ENCODE measurements at places on chromosomes 7 and 10.

- DNase-seq = no peak
Observed at GRCh38 chr7:111018960-111019736, 71.8 kb upstream of the LRRN3 start.

DNA sequence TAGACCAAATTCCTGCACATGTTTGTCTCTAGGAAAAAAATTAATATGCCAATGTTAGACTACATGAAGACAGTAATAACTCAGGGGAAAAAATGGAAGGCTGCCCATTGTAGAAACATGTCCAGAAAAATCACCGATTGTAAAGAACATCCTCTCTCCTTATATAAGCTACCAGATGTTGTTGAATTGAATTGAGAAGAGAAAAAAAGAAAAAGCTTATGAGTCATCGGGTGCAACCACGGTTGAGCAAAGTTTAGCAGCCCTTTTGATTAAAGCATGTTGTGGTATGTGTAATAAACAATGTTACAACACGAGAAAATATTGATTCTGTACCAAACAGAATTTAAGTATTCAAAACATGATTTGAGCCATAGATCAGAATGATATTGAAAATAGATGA lies 102.3 kb upstream of the ARHGAP21 start:
- DNase-seq = peak; percentile 55

DNA sequence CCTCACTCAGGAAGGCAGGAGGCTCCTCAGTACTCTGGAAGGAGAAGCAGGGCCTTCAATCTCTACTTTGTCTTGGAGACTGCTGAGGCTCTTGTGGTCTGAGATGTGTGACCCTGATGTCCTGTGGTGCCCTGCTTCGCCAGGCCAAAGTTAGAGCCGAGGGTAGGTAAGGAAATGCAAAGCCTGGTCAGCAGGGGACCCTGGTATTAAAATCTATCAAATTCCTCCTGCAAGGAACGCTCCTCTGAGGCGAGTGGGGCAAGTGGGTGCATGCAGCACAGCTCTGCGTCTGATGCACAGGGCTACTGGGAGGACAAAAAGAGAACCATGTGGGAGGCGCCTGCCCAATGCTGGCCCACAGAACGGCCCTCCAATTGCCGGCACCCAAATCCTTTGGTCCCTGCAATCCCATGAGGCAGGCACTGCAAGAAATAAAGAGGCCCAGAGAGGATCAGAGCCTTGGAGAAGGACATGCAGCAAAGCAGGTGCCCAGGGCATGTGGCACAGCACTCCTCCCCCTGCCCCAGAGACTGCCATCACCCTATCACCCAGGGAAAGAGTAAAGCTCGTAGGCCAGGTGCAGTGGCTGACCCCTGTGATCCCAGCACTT lies 23.1 kb upstream of the ZMIZ1 start:
- no peak for DNase-seq

GRCh38 chr7:71466448-71467145 lies 334.7 kb downstream of the GALNT17 start:
- DNase-seq = no peak

DNA sequence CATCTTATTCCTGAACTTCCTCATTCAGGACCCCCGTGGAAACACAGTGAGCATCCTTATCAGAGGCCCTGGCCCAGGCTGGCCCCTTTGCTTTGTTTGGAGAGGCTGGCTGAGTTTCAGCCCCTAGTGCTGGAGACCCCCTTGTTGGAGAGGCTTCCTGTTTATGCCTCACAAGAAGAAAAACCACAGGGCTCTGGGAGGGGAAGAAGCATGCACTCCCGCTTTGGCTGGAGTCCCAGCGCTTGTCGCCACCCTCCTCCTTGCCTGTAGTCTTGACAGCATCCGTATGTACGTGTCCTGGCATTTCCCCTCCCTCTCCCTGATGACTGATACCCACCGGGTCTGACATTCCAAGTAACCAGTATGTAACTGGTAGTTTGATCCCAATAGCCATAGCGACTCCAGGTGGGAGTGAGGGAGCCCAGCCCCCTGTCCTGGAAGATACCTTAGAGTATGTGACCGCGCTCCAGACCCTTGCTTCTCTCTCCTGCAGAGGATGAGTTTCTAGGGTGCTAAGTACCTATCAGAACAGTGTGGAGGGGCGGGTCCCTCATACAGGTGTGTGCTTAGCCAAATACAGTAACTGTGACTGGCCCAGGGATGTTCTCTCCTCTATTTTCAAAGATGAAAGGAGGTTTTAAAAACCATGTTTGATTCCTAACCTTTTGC lies 6.9 kb upstream of the ATP6V0E2 start:
- peak; percentile 24 for DNase-seq

DNA sequence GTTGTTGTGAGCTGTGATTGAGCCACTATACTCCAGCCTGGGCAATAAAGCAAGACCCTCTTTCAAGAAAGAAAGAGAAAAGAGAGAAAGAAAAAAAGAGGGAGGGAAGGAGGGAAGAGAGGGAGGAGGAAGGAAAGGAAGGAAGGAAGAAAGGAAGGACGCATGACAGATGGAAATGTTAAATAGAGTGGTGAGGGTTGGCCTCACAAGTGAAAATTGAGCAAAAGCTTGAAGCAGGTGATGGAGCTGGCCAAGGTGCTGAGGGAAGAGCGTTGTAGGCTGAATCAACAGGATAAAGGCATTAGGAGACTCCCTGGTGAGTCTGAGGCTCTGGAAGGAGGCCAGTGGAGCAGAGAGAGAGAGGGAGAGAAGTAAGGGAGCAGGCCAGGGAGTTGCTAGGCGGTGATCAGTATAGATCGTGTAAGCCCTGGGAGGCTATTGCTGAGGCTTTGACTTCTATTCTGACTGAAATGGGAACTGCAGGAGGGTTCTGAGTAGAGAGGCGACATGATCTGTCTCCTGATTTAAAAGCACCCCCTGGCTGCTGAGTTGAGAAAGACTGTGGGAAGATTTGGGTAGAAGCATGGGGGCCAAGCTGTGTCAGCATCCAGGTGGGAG lies 26.5 kb upstream of the TMEM248 start:
- peak; percentile 5 for DNase-seq

DNA sequence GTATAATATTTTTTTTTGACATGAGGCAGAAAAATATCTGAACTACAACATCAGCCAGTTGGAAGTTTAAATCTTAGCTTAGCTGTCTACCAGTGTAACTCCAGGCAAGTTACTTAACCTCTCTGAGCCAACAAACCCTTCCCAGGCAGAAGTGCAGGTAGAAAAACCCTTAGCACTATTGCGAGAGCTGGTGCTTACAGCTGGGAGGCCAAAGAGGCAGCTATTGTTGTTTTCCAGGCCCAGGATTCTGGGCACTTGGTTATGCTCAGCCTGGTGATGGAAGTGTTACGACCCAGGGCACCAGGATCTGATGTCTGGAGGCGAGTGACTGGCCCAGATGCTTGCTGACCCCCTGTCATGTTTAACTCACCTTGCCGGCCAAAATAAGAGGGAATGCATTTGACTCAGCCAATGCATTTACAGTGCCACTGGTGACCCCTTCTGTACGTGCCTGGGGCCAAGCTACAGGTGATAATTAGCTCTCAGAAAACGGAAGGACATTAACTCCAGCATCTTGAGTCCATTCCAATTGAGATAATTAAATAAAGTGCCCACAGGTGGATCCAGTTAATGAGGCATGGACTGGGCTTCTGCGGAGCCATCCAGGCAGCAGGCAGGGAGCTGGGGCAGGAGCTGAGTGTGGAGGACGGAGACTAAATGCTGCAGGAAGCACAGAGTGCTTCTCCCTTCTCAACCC lies 126.5 kb upstream of the HABP2 start:
- DNase-seq = no peak

DNA sequence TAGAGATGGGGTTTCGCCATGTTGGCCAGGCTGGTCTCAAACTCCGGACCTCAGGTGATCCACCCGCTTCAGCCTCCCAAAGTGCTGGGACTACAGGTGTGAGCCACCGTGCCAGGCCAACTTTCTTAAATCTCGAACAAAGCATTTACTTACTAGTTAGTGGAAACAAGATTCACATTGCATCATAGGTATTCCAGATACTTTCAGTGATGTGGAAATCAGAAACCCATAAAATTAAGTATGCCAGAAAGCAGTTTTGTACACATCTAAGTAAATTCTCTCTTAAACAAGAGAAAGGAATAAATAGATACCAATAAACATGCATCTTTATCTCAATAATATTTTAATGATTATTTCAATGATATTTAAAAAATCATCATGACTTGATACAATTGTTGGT lies 75.5 kb downstream of the DGKI start:
- no peak for DNase-seq

- no peak for DNase-seq
Observed at GRCh38 chr7:155526225-155526624, 20.1 kb downstream of the CNPY1 start.

DNA sequence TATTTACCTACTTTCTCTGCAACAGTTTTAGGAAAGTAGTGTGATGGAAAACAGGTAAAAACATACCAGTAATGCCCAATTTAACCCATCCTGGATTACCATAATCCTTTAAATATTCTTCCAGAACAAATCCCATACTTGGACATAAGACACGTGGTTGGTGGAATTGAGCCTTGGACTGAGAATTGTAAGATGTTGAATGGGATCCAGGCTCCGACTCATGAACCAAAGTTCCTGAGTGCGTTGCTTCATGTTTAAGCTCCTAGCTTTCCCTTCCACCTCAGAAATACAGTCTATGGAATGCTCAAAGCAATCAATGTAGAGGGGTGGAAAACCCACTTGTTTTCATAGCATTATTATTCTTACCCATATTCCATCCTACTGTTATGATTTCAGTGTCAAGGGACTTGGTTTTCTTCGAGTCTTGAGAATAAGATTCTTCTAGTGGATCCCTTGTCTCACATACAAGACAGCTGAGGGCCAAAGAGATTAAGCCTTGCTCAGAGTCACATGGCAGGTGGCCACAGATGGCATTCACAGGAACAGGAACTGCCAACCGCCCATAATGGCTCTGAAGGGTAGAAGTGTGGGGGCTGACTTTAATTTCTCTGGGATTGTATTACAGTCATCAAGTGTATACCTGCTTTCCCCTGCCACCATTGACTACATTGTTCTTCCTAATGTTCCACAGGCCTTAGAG lies 171.2 kb downstream of the GFRA1 start:
- DNase-seq = peak; percentile 45

- peak; percentile 46 for DNase-seq
Observed at GRCh38 chr7:18590744-18591340, 95.3 kb downstream of the HDAC9 start.

DNA sequence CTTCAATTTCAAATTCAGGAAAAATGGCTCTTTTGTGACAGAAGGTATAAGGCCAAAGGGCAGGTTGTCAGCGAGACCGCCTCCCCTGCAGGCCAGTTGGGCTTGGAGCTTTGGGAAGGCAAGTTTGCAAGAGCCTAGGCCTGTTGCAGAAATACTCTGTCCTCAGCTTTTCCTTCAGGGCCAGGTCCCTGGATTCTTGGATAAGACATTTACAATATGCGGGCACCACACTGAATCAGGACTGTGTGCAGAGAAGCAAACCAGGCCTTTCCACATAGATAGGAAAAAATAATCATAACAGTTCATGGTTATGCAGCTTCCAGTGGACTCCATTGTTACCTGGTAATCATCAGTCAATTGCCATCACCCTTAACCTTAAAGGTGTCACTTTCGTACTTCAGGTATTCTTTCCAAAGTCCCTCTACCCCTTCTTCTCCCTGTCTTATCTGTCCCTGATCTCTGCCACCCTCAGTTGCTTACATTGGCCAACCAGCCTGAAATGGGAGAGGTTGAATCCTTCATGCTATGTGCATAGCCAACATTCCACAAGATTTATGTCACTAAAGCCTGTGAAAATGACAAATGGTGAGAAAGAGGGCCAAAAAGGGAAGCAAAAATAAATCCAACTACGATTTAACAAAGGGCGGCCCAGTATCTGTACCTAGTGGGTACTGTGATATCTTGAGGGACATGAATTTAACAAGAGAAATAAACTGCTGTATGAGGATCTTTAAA lies 304.5 kb upstream of the NFE2L3 start:
- no peak for DNase-seq

GRCh38 chr10:117609796-117610170 lies 67.2 kb downstream of the EMX2 start:
- DNase-seq = no peak

DNA sequence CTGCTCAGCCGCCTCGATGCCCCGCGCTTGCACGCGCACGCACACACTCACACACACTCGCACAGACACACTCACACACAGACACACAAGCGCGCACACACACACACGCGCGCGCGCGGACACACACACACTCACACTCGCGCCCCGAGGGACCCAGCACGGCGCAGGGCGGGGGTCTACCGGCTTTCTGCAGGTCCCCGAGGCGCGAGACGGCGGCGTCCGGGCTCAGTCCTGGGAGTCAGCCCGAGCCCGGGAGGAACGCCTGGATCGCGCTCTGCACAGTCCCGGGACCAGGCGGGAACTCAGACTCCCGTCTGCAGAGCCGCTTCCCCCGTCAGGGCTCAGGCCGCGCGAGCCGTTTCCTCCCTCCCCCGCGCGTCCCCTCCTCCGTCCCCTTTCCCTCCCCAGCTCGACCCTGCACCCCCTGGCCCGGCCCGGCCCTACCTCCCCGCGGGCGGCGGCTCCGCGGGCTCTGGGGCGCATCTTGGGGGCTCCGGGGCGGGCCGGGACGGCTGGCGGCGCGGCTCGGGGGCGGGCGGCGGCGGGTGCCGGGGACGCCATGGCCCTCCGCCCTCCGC lies 464 bp downstream of the DENND2A start:
- no peak for DNase-seq

GRCh38 chr10:96902731-96903358 lies 70.7 kb downstream of the LCOR start:
- no peak for DNase-seq

GRCh38 chr10:131653140-131653539 lies 247.7 kb upstream of the PPP2R2D start:
- no peak for DNase-seq

DNA sequence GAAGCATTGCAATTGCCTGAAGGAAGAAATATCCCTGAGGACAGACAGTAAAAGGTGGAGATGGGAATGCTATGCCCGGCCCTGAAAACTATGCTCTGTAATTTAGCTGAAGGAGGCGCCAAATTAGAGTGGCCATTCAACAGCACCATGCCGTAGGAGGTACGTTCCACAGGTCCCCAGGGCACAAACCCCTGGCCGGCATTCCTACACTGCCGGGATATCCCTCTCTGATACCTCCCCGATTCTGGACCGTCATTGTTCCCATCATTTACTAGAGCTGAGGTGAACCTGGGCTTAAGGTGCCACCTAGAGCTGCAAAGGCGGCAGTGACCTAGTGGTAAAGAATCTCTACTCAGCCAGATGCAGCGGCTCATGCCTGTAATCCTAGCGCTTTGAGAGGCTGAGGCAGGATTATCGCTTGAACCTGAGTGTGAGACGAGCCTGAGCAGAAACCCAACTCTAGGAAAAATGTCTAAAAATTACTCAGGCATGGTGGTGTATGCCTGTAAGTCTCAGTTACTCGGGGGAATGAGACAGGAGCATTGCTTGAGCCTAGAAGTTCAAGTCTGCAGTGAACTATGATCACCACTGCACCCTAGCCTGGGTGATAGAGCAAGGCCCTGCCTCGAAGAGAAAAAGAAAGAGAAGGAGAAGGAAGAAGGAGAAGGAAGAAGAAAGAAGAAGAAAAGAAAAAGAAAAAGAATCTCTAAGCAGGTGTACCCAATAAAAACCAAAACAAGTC lies 53.0 kb upstream of the TNKS2 start:
- DNase-seq = no peak

DNA sequence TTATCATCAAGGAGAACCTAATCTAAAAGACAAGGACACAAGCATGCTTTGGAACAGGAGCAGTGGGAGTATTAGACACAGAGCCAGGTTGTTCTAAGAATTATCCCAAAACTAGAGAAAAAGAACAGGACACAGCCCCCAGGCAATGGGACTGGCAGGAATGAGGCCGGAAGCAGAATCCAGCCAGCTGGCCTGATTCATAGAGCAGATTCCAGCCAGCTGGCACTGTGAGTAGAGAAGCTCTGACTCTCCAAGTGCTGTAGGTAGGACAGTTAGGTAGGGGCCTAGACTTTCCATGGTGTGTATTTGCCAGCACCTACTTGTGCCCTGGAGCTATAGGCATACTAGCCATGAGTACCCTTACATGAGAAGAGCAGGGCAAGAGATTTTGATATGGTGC lies 13.3 kb upstream of the RAB18 start:
- DNase-seq = no peak
